ENCODE measurements at places on chromosomes 3 and 15. TPM values are rescaled to one million over a fixed set of nuclear protein-coding genes. Genes with fewer than 3 reads are reported as not detected.

Gene EIF4E3
- 8.9 TPM for total RNA-seq

Gene FANCD2OS
- not detected for total RNA-seq

DNA sequence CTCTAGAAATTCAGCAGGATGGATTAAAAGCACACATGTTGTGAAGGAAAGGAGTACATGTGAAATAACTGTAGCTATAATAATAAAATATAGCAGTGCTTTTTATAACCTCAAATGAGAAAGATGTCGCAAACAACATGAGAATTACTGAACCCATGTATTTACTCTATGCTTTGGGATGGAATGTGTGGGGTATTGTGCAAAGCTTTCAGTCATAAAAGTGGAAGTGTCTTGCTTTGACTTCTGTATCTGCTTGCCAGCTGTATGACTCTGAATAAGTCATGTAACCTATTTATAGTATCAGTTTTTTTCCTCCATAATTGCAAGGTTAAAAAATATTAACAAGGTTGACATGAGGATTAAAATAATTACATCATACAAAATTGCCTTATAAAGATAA, 519.3 kb upstream of the CADM2 start:
- no peaks in the 10 kb centered on the region for H3K36me3 ChIP-seq
- no peaks in the 10 kb centered on the region for H3K27me3 ChIP-seq
- DNase-seq, result no peak
- no peak overlapping the region for H3K4me3 ChIP-seq

DNA sequence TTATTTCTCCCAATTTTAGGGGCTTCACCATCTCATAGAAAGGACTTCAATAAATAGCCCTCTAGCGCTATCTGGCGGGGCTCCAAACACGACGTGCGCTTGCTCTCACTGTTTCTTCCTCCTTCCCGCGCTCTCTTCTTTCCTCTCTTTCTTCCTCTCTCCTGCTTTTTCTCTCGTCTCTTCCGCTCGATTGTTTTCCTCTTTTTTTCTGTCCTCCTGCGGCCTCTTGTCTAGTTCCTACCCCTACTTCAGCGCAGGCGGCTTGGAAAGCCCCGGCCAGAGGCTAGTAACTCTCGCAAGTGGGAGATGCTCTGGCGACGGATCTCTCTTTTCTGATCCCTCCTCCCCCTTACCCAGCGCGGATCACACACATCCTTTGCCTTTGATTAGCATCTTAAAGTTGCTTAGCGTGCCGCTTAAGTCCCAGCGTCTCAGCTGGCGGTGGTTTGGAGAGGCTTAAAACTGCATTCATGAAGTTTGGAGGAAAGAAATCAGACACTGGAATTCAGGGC, 6.2 kb upstream of the MEIS2 start:
- H3K27ac ChIP-seq, result peak overlapping the region; percentile 89
- no peak for DNase-seq
- peaks cover 100% of the 10 kb centered on the region for H3K27me3 ChIP-seq
- H3K4me3 ChIP-seq, result peak overlapping the region; percentile 87
- peaks cover 67% of the 10 kb centered on the region for H3K4me1 ChIP-seq
- no peaks in the 10 kb centered on the region for H3K36me3 ChIP-seq

GRCh38 chr15:69265347-69265955, 33.3 kb upstream of the PAQR5 start:
- H3K4me3 ChIP-seq, result no peak overlapping the region
- no peaks in the 10 kb centered on the region for H3K4me1 ChIP-seq
- no peak overlapping the region for H3K27ac ChIP-seq
- H3K27me3 ChIP-seq, result no peaks in the 10 kb centered on the region

DNA sequence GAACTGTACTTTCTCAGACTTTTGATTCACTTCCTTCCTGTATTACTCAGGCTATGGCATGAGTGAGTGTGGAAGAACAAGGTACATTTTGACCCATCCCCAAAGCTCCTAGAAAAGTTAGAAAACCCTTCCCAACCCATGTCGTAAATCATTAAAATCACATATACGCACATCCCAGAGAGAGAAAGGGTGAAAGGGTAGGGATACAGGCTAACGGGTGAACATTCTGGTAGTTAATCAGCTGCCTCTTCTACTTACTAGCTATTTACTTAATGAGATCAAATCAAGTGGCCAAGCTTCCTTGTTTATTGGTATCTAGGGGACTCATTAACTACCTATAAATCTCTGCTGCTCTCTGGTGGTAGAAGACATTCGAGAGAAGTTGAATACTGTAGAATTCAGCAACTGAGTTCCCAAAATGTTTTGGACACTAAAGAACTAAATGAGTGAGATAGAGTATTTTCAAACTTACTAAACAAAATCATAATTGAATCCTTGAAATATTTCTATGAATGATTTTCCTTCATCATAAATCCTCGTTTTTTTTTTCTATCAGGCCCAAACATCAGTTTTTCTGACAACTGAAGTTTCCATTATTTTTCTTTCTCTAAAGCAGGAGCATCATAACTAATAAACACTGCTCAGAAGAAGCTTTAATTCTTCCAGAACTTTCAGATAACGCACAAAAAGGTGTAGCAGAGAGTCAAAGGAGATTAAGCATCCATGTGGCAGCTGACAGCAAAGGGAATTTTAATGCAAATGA, 124.2 kb downstream of the IMPG2 start:
- H3K4me1 ChIP-seq, result no peaks in the 10 kb centered on the region
- no peak for DNase-seq
- no peak overlapping the region for H3K4me3 ChIP-seq
- H3K27me3 ChIP-seq, result no peaks in the 10 kb centered on the region
- H3K36me3 ChIP-seq, result no peaks in the 10 kb centered on the region

GRCh38 chr15:60787837-60788691, 309.1 kb upstream of the ICE2 start:
- no peaks in the 10 kb centered on the region for H3K36me3 ChIP-seq
- no peak overlapping the region for H3K4me3 ChIP-seq
- H3K27ac ChIP-seq, result no peak overlapping the region

DNA sequence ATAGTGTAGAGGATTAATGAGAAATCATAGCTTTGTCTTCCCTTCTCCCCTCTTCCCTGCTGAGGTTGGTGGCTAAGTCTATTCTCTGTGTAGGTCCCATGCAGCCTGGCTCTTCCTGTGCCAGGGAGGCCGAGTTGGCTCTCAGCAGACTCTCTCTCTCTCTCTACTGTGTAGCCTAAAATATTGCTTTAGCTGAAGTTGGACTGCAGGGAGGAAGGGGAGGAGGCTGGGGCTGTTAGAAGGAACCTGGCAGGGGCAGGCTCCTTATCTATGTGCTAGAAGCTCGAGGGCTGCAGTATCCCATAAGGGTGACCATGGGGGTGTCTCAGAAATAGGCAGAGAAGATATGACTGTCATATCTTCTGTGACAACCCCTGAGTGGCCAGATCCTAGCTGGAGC, 160.8 kb downstream of the EPHB1 start:
- no peak overlapping the region for H3K4me3 ChIP-seq
- no peak for DNase-seq
- peaks cover 5% of the 10 kb centered on the region for H3K4me1 ChIP-seq
- no peaks in the 10 kb centered on the region for H3K27me3 ChIP-seq
- no peak overlapping the region for H3K27ac ChIP-seq

DNA sequence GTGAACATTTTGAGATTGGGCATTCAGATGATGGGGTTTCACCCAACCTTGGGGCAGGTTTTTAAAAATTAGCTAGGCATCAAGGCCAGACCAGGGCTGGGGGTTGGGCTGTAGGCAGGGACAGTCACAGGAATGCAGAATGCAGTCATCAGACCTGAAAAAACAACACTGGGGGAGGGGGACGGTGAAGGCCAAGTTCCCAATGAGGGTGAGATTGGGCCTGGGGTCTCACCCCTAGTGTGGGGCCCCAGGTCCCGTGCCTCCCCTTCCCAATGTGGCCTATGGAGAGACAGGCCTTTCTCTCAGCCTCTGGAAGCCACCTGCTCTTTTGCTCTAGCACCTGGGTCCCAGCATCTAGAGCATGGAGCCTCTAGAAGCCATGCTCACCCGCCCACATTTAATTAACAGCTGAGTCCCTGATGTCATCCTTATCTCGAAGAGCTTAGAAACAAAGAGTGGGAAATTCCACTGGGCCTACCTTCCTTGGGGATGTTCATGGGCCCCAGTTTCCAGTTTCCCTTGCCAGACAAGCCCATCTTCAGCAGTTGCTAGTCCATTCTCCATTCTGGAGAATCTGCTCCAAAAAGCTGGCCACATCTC, 6.1 kb downstream of the RHO start:
- DNase-seq, result no peak
- no peak overlapping the region for H3K4me3 ChIP-seq
- H3K4me1 ChIP-seq, result peaks cover 12% of the 10 kb centered on the region
- H3K36me3 ChIP-seq, result no peaks in the 10 kb centered on the region

- H3K4me1 ChIP-seq, result peaks cover 28% of the 10 kb centered on the region
- peaks cover 4% of the 10 kb centered on the region for H3K36me3 ChIP-seq
- peak overlapping the region; percentile 93 for H3K27ac ChIP-seq
- no peaks in the 10 kb centered on the region for H3K27me3 ChIP-seq
Observed at GRCh38 chr15:30922480-30923311, 19.0 kb downstream of the FAN1 start.

DNA sequence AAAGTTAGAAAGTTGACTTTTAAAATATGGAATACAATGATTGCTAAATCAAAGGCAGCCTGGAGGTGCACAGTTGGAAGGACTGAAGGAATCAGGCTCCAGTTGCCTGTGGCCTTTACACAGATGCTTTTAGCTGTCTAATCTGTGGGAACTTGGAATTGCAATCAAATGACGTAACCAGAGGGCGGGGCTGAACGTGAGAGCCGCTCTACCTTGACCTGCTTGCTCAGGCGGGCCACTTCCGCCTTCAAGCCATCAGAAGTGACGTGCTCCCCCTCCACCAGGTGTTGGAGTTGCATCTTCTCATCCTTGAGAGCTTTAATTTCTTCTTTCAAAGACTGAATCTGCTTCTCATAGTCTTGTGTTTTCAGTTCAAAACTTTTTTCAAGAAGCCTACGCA, 37.7 kb upstream of the GNB5 start:
- H3K27me3 ChIP-seq, result no peaks in the 10 kb centered on the region
- DNase-seq, result no peak
- H3K4me3 ChIP-seq, result no peak overlapping the region
- H3K36me3 ChIP-seq, result no peaks in the 10 kb centered on the region
- peaks cover 23% of the 10 kb centered on the region for H3K4me1 ChIP-seq

DNA sequence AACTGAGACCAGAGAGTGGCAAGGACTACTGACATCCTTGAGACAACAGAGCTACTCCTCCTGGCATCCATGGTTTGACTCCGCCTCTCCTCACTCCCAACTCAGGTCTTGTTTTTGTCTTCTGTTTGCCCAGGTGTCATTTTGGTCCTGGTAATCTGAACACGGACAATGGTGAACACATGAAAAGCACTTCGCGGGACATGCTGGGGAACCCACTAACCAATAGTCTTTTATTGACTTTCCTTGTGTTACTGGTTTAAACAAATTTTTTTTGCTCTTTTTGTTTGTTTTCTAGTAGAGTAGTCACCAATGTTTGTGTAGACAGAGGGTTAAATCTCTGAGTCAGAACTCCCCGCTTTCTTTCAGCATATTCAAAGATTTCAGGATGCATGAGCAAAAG, 38.4 kb downstream of the LARP6 start:
- H3K27ac ChIP-seq, result no peak overlapping the region
- DNase-seq, result no peak
- H3K4me1 ChIP-seq, result peaks cover 6% of the 10 kb centered on the region
- no peaks in the 10 kb centered on the region for H3K27me3 ChIP-seq

DNA sequence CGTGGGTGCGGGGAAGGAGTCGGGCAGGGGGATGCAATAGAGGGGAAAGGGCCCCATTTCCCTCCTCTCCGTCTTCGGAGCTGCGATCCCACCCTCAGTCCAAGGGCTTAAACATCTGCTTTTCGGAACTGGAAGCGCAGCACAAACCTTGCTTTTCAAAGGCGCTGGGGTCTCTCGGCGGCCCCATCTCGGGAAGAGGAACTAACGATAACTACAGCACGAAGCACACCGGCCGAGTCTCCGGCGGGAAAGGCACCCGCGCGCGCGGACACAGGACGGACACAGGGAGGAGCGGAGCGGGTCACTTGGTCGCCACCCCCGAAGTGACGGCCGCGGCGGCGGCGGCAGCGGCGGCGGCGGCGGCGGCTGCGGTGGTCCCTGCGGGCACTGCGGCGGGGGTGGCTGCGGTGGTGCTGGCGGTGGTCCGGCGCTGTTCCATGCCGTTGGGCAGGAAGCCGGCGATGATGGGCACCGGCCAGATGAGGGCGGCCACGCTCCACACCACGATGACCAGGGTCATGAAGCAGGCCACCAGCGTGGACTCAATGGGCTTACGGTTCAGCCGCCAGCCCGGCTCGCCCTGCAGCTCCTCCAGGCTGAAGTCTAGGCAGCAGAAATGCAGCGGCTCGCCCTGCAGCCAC, 1.1 kb downstream of the TMEM158 start:
- H3K36me3 ChIP-seq, result no peaks in the 10 kb centered on the region
- H3K4me3 ChIP-seq, result peak overlapping the region; percentile 99
- peak; percentile 71 for DNase-seq
- peaks cover 32% of the 10 kb centered on the region for H3K4me1 ChIP-seq
- H3K27me3 ChIP-seq, result peaks cover 58% of the 10 kb centered on the region

Measured in neural crest cell (in vitro differentiated cells).